ENCODE measurements at places on chromosomes 5 and 9.

- no peak for DNase-seq
Observed at GRCh38 chr5:149421834-149422233, 42.7 kb upstream of the IL17B start.

DNA sequence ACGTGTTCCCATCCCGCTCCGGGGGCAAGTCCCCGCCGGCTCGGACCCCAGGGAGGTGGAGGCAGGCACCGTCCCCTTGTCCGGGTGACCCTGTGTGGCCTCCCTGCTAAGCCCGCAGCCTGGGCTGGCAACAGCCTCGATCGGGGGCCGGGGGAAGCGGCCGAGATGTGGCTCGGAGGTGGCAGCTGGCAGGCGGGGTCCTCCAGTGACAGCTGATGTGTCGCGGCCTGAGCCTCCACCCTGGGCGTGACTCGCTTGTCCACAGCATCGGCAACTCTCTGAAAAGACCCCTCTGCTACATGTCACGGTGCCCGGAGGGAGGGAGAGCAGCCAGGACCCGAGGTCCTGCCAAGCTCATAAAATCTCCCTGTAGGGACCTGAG, 124.8 kb upstream of the IRX4 start:
- DNase-seq: no peak

DNA sequence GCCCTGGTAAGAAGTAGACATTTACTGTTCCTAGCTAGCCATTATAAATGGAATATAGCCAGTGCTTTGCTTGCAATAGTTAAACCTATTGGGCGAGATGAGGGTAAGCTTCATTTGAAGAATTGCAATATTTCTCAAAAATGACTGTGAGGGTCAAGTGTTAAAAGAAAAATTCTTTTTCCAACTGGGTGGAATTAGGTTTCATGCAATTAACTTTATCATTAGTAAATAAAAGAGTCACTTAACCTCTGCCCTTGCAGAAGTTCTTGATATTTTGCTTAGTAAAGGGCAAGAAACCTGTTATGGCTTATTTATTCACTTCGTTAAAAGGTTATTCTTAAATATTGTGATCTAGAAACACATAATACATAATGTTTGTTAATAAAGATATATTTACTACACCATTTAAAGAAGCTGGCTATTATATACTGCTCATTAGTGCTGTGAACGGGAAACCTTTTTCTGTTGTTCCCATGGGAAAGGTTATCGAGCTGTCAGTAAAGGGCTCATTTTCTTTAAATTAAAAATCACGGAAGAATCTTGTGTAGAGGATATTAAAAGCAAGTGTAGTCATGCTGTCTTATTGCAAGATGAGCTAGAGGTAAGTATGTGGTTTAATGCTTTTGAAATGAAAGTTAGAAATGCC, 370.5 kb downstream of the CSNK1G3 start:
- no peak for DNase-seq

GRCh38 chr5:55308254-55308836, 556 bp downstream of the MTREX start:
- peak; percentile 16 for DNase-seq

GRCh38 chr5:85334-85995, 6.5 kb upstream of the PLEKHG4B start:
- DNase-seq: no peak

DNA sequence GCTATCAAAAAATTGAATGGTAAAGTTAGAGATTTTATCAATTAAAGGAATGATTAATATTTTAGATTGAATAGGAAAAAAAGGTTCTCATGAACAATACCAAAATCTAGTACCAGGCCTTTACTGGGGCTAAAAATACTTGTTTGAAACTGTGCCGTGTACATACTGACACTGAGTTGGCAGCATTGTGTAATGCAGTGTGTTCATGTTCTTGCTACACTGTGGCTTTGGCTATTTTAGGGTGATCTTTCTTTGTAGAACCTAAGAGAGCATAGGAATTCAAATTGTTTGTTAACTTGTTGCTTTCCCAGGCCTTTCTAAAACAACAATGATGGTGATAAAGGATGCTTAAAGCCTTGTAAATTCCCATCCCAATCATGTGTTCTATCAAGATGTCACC, 80.9 kb downstream of the KIF4B start:
- DNase-seq: no peak

- peak; percentile 61 for DNase-seq
Observed at GRCh38 chr5:109876941-109877669, 187.4 kb downstream of the MAN2A1 start.

GRCh38 chr5:35855187-35855586, 1.5 kb upstream of the IL7R start:
- DNase-seq: no peak

GRCh38 chr5:100904259-100904861, 1.3 kb upstream of the ST8SIA4 start:
- DNase-seq: no peak

DNA sequence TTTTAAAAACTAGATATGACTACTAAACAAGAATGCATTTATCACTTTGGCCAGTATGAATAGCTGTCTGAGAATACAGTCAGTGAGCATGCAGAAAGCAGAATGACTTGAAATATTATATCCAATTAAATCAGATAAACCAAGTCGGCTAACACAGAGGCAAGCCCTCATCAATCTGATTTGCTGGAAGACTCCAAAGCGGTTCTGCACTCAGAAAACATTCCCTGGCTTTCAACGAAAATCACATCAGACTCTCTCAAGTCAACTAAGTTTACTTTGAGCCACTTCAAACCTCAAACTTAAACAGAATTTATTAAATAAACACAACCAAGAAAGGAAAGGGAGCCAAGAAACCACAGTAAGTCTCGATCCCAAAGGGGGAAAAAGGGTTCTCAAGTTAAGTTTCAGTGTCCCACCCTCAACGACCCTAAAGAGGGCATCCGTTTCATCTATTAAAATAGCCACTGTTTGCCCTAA, 1.4 kb downstream of the MYO10 start:
- peak; percentile 29 for DNase-seq

Data from RPMI7951 (cell line).